M059J (cell line): ENCODE measurements at places on chromosomes 16 and 17. TPM values are rescaled to one million over a fixed set of nuclear protein-coding genes. Genes with fewer than 3 reads are reported as not detected.

GRCh38 chr16:31385680-31386079 lies 7.5 kb upstream of the ITGAD start:
- no peak for DNase-seq

DNA sequence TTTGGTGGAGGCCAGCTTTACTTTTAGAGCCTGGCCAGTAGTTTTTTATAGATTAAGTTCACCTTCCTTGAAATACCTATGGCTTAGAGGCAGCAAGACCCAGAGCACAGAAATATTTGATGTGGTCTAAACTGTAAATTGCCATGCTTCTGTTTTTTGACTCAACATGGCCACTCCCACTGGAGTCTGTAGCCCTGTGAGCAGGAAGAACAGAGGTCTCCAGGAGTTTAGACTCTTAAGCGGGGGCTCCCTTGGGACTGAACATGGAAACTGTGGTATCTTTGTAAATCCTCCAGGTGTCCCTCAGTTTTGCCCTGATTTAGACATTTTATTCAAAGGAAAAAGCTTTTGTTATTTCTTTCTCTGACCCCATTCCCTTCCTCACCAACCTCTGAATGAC lies 145.6 kb downstream of the FTO start:
- no peak for DNase-seq

DNA sequence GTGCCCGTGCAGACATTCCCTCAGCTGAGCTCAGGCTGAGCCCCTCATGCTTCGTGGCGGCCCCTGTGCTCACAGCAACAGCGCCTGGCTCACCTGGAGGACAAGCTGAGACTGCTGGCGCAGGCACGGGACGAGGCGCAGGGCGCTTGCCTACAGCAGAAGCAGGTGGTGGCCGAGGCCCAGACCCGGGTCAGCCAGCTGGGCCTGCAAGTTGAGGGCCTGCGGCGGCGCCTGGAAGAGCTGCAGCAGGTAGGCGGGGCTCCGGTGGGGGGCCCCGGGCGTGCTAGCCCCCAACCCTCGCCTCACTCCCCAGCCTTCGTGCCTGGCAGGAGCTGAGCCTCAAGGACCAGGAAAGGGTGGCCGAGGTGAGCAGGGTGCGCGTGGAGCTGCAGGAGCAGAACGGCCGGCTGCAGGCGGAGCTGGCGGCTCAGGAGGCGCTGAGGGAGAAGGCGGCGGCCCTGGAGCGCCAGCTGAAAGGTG lies 1.4 kb upstream of the RAC3 start:
- DNase-seq, result no peak

DNA sequence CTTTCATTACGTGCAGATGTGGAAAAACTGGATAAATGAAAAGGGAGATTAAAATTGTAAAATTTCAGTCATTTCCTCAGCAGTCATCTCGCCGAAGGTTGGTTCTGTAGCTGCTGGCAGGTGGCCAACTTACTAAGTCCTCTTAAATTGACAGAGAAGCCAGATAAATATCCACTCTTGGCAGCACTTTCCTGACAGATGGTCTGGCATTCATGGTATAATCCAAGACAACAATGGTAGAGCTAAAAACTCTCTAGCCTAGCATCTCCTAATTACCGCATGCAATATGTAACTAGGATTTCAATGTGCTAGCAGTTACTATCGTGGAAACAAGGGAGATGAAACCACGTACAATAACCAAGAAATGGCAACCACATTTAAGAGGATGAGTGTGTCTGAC lies 306.3 kb downstream of the CNTNAP4 start:
- no peak for DNase-seq

- DNase-seq, result peak; percentile 83
Observed at GRCh38 chr17:59001158-59001814, 105.4 kb downstream of the TRIM37 start.

Gene FBXW10
- 0.07 TPM in 1 of 2 replicates, not detected in the other for total RNA-seq
